ENCODE measurements at places on chromosomes 11 and 22.
A peak's percentile ranks its signal among the peaks of the same experiment; 100 is the strongest.

GRCh38 chr22:41699264-41700107 lies at the start of gene MEI1:
TSS of gene MEI1 (plus strand) at chr22:41699503. CDS start at chr22:41699539, 36 bp downstream.
- DNase-seq, result peak; percentile 86

DNA sequence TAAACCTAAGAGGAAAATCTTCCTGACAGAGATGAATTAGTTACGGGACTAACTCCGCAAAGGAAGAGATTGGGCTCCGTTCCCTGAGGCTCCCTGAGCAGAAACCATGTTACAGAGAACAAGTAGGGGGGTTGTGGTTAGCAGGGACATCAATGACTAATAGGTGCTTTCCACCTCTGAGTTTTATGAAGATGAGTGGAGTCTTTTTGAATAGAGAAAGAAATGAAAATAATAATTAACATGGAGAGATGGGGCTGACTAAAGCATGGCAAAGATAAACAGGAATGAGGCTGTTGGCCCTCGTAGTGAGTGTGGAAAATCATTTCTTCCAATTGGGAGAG lies 47.5 kb upstream of the PICALM start:
- no peak for DNase-seq

- no peak for DNase-seq
Observed at GRCh38 chr22:19122752-19123492, 710 bp upstream of the DGCR2 start.

DNA sequence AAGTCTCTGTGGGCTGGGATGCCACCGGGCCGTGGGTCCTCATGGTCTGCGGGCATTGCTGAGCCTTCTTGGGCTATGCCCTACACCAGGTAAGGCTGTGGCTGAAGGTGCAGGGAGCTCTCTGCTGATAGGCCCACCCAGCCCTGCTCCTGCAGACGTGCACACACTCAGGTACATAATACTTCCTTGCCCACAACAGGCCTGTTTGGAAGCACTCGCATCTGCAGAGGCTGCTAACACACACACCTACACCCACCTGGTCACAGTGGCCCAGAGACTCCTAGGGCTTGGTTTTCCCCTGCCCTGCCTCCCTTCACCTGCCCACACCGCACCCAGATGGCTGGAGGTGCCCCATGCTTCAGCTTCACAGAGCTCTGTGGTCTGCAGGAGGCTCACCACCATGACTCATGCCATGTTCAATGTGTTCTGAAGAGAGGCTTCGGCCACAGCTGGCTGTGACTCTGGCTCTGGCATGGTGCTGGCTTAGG lies 72.8 kb upstream of the KCNQ1OT1 start:
- DNase-seq, result no peak

DNA sequence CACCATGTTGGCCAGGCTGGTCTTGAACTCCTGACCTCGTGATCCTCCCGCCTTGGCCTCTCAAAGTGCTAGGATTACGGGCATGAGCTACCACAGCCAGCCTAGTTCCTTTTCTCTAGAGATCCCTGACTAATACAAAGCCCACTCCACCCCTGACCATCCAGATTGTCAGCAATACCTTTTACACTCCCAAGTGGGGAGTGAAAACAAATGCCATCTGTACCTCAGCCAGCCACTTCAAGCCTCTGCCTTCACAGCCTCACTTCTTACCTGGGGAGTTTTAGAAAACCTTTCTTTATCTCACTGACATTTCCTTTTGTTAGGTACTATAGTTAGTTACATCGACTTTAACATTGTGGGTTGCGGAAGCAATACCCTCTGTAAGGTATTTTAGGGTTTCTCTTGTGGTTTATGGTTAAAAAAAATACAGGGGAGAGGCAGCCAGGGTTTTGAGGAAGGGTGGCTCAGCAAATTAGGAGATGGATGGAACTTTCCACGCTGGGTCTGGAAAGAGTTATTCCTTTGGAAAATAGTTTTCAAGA lies 8.9 kb downstream of the TOM1 start:
- no peak for DNase-seq

DNA sequence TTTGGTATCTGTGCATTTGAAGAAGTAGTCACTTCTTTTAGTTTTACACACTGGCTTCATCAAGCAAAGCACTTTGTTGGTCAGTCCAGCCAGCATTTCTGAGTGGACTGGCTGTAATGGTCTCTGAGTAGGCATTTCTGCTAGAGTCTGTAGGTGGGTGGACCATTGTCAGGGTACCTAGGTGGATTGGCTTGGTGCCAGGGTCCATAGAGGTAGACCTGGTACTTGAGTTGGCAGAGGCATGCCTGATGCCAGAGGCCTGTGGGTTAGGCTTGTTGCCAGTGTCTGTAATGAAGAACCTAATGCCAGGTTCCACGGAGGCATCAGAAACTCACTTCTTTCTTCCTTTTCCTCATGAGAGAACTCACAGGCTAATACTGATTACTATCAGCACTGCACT lies 157.9 kb upstream of the C11orf87 start:
- DNase-seq, result no peak

GRCh38 chr11:108565653-108566052 lies 27.9 kb downstream of the EXPH5 start:
- DNase-seq, result no peak

- DNase-seq, result no peak
Observed at GRCh38 chr11:46181843-46182424, 60.7 kb upstream of the PHF21A start.

Data from ovary (tissue), 10 donors.